NCI-H526 (cell line): ENCODE measurements at places on chromosomes 5 and 9.

DNA sequence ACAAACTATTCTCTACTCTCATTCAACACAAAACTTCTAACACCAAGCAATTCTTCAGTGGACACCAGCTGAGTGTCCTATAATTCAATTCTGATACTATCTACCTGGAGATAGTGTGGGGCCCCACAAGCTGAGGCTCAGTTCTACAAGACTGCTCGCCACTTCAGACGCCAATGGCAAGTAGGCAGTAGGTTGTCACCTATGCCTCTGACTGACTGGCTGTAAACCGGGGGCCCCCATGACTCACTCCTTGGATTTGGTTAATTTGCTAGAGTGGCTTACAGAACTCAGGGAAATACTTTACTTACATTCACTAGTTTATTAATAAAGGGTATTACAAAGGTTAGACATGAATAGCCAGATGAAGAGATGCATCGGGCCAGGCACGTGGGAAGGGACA lies 21.5 kb downstream of the INIP start:
- DNase-seq: no peak

DNA sequence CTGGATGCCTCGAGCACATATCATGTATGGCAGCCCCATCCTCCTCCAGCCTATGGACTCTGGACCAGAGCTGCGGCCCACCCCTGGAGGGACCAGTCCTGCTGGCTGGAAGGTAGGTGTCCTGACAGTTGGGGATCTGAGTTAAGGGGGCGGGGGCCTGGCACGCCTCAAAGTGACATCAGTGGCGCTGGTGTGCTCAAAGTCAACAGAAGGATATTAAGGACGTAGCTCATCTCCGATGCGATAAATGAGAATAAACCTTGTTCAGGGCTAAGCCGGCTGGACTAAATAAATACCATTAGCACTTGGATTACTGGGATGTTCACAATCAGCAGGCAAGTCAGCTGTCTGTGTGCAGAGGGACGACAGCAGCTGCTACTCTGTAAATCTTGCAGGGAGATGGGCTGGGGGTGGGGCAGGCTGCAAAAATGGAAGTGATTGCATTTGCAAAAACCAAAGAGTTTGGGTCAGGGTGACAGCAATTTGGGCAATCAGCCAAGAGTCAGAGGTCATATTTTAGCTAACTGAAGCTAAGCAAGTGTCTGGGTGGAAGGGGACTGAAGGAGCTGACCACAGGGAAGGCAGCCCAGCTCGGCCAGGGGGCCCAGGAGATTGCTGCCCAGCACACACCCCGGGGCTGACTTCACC lies 80.0 kb upstream of the LRRTM2 start:
- DNase-seq: no peak

GRCh38 chr5:142586552-142586951 lies 99.3 kb downstream of the FGF1 start:
- DNase-seq: no peak

DNA sequence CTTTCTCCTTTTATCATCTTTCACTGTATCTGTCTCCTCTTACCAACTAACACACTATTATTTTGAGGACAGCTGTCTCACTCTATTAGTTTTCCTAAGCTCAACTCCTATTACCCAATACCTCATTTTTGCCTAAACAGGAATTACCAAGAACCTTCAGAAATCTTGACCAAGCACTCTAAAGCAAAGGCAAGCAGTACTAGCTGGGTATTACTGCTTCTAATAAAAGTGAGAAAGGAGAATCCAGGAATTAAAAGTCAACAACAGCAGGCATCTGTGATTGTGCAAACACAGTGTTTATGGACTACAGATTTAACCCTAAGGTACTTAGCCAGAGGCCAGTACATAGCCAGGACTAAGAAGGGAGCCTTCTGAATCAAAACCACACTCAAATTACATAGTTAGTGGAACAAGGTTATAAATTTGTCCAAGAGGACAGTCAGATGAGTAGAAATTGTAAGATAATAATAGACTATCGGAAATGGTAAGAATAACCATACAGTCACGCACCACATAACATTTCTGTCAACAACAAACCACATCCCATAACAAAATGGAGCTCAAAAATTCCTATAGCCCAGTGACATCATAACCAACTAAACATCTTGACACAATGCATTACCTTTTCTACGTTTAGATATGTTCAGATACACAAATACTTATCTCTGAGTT lies 8.3 kb downstream of the RFX3 start:
- DNase-seq: no peak

GRCh38 chr9:4068449-4068848 lies 231.4 kb downstream of the GLIS3 start:
- no peak for DNase-seq

DNA sequence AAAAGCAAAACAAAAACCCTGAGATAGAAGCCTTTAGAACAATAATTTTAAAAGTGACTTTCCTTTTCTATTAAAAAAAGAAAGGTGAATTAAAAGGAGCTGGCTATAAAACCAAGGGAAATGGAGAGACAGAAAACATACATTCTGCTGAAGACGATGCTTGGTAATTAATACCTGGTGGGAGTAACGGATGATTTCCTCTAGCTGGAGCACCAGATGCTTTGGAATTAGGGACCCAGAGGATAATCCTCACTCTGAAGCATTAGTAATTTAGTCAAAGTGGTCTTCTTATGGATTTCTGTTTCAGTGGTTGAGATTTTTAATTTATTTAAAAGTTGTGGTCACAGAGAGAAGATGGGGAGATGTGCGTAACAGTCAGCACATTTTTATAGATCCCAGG lies 982.5 kb downstream of the TLE4 start:
- no peak for DNase-seq

DNA sequence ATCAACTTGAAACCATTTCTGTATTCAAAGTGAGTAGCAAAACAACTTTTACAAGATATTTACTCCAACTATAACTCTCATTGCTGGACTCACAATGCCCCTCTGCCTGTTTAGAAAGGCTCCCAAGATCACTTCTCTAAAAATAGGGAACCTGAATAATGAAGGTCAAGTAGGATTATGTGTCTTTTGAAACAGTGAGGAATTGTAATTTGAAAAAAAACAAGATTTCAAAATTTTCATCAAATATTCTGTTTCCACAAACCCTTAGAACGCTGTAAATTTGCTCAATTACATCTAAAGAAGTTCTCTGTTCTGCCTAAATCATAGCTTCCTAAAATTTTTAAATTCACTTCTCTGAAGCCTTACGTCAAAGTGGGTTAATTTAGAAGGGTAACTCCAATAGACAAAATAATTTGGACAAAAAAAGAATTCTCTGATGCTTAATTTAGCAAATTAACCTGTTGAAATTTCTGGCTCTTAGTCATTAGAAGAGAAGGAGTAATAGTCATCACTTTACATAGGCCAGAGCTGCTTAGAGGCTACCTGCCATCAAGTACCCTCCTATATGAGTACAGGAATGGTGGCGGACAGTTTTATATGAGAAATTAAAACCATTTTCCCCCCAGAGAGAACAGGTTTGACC lies 4.0 kb downstream of the ELL2 start:
- no peak for DNase-seq

GRCh38 chr9:38036359-38037084 lies 32.5 kb downstream of the SHB start:
- no peak for DNase-seq

DNA sequence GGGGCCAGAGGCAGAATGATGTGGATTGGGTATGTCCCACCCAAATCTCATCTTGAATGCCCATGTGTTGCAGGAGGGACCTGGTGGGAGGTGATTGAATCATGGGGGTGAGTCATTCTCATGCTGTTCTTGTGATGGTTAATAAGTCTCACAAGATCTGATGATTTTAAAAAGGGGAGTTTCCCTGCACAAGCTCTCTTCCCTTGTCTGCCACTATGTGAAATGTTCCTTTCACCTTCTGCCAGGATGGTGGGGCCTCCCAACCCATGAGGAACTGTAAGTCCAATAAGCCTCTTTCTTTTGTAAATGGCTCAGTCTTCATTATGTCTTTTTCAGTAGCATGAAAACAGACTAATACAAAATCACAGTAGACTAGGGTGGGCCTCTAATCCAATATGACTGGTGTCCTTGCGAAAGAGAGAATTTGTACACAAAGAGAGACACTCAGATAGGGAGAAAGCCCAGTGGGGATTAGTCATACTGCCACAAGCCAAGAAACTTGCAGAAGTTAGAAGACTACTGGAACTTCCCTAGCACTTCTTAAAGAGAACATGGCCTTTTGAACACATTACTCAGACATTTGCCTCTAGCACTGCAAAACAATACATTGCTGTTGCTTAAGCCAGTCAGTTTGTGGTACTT lies 68.4 kb downstream of the ANXA1 start:
- DNase-seq: no peak

GRCh38 chr9:32918628-32919027 lies 82.8 kb downstream of the APTX start:
- DNase-seq: no peak

GRCh38 chr5:17329571-17329970 lies 112.1 kb downstream of the BASP1 start:
- no peak for DNase-seq

- peak; percentile 40 for DNase-seq
Observed at GRCh38 chr5:87400305-87400899, 12.3 kb downstream of the CCNH start.

DNA sequence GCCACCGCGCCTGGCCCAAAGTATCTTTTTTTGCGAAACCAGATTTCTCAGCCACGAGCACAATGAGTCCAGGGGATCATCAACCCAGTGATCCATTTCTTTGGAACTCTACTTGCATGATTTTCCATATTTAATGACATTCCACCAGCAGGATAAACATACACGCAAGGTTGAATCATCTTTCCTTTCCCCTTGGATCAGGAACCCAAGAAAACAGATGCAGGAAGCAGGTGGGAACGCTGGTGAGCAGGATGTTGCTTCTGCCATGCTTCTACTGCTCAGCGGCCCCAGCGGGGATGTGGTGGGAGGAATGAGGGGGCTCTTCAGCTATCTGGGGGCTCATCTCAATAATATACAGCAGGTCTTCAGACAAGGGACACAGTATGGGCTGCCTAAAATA lies 118.2 kb downstream of the SEC61B start:
- no peak for DNase-seq

- DNase-seq: no peak
Observed at GRCh38 chr9:115006660-115007059, 76.3 kb upstream of the TNFSF8 start.

DNA sequence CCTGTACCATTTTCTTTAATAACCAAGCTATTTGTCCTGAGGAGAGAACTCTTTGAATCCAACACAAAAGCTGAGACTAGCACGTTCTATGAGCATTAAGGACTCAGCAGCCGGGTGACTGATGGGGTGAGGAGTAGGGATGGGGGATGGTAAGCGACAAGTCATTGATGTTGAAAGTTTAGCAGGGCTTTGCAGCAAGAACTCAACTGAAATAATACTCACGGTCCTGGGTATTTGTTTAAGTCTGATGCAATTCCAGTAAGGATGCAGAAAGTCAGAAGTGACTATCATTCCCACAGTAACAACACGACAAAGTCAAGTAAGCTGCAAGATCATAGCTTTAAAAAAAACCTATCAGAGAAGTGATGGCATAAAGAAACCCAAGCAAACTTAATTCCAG lies 131.1 kb downstream of the ACTL7B start:
- no peak for DNase-seq

- no peak for DNase-seq
Observed at GRCh38 chr5:57186194-57186593, 12.3 kb downstream of the GPBP1 start.

DNA sequence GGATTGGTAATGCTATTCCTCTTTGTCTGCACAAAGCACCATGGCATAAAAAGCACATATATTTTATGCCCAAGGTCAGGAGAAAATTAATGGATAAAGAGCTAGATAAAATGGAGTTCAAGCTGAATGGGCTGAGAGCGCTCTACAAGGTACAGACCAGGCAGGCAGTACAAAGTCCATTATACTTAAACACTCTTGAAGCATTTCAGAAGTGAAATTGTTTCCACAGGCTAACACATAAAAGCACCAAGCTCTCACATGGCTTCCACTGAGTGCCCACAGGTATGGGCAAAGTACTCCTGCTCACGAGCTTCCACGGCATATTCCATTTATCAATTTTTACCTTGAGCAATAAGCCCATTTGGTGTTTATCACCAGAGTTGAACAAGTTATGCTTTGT lies 771.2 kb upstream of the DMAC1 start:
- no peak for DNase-seq

- DNase-seq: no peak
Observed at GRCh38 chr5:115551415-115551814, 6.8 kb upstream of the FEM1C start.

DNA sequence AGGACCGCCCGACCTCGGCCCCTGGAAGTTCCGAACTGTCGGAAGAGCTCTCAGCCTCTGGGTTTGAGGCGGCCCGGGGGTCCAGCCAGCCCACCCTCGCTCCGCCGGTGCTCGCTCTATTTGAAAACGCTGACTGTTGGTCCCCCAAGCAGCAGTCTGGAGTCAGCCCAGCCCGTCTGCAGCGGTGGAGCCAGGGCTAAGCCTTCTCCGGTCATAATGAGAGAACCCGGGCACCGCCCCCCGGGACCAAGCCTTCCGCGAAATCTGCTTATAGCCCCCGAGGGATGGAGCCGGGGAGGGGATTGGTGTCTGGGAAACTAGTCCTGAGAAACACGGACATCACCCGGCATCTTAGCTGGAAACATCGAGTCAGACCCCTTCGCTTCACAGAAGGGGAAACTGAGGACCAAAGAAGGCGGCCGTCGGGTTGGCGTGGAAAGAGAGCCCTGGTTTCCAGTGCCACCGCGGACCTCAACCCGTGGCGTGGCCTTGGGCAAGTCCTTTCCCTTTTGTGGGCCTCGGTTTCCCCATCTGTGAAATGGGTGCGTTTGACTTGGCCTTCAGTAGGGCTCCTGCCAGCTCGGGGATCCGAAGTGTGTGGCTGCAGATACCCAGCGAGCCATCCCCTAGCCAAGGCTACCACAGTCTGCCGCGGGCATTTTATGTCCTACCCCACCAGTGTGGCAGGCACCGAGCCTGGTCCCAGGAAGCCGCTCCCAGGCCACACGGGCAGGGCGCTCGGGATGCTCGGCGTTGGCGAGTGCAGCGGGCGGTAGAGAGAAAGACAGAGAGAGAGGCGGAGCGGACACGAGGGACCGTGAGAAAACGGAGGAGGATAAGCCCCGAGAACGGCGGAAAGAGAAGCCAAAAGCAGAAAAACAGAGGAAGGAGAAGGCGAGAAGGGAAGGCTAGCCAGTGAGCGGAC lies 857 bp downstream of the ADAM19 start:
- peak; percentile 30 for DNase-seq

DNA sequence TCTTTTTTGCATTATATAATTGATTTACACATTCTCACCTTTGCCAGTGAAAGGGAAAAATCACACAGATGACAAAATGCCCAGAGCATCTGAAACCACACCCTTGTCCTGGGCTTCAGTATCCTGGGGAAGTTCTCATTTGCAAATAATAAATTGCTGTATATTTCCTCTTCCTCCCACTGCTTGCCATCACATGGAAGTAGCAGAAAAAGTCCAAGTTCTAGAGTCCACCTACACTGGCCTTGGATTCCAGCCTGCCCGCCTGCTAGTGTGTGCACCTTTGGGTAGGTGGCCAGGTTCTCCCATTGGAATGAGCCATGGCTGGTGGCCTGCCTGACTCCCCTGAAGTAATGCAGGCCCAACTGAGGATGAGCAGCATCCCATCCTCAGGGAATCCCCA lies 149.4 kb downstream of the GADD45G start:
- DNase-seq: no peak

- peak; percentile 77 for DNase-seq
Observed at GRCh38 chr5:141877356-141878185, 639 bp downstream of the PCDH1 start.

GRCh38 chr5:133356984-133357421 lies 255.3 kb downstream of the FSTL4 start:
- DNase-seq: no peak
